ENCODE measurements at places on chromosomes 12 and 14. TPM values are rescaled to one million over a fixed set of nuclear protein-coding genes. Genes with fewer than 3 reads are reported as not detected.
A peak's percentile ranks its signal among the peaks of the same experiment; 100 is the strongest.

- H3K27me3 ChIP-seq: no peaks in the 10 kb centered on the region
- DNase-seq: peak; percentile 83
- no peaks in the 10 kb centered on the region for H3K36me3 ChIP-seq
- H3K4me3 ChIP-seq: peak overlapping the region; percentile 3
- H3K4me1 ChIP-seq: peaks cover 44% of the 10 kb centered on the region
- peak overlapping the region; percentile 84 for H3K27ac ChIP-seq
Measured at GRCh38 chr12:13179211-13180074, 17.1 kb upstream of the EMP1 start.

DNA sequence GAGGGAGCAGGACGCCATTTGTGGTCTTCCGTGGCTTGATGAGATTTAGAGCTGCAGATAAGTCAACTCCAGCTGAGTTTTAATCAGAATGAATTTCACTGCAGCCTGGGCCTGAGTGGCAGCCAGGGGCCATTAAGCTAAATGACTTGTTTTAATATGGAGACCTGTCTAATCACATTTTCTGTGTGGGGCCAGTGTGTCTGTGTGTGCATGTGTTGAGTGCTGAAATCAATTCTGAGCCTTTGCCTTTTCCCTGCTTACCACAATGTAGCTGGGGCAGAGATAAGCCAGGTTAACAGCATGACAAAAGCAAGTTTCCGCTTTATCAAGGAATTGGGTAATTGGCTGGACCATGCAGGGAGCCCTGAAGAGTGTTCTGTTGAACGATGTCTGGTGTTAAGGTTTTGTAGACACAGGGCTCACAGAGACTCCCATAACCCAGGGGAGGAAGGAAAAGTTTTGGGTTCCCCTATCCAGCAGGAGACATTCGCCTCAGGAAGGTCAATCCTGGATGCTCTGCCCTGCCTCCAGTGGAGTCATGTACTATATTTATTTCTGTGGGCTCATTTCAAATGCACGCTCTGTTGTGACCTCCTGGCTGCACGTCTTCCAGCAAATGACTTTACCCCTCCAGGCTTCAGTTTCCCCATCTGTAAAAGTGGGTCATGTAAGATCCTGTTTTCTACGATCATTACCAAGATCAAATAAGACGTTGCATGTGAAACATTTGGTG, 24.2 kb downstream of the RPH3A start:
- H3K27ac ChIP-seq: no peak overlapping the region
- DNase-seq: no peak
- no peaks in the 10 kb centered on the region for H3K27me3 ChIP-seq
- no peaks in the 10 kb centered on the region for H3K4me1 ChIP-seq

Gene CLEC4D
- not detected for total RNA-seq

GRCh38 chr12:27653661-27654060, 42.6 kb upstream of the REP15 start:
- no peak for DNase-seq
- H3K27me3 ChIP-seq: no peaks in the 10 kb centered on the region
- H3K36me3 ChIP-seq: peaks cover 18% of the 10 kb centered on the region
- no peak overlapping the region for H3K4me3 ChIP-seq
- H3K4me1 ChIP-seq: peaks cover 6% of the 10 kb centered on the region

GRCh38 chr12:98351089-98351488, 164.3 kb upstream of the TMPO start:
- H3K27ac ChIP-seq: no peak overlapping the region
- no peaks in the 10 kb centered on the region for H3K36me3 ChIP-seq
- H3K4me1 ChIP-seq: peaks cover 14% of the 10 kb centered on the region
- no peak overlapping the region for H3K4me3 ChIP-seq
- H3K27me3 ChIP-seq: no peaks in the 10 kb centered on the region

DNA sequence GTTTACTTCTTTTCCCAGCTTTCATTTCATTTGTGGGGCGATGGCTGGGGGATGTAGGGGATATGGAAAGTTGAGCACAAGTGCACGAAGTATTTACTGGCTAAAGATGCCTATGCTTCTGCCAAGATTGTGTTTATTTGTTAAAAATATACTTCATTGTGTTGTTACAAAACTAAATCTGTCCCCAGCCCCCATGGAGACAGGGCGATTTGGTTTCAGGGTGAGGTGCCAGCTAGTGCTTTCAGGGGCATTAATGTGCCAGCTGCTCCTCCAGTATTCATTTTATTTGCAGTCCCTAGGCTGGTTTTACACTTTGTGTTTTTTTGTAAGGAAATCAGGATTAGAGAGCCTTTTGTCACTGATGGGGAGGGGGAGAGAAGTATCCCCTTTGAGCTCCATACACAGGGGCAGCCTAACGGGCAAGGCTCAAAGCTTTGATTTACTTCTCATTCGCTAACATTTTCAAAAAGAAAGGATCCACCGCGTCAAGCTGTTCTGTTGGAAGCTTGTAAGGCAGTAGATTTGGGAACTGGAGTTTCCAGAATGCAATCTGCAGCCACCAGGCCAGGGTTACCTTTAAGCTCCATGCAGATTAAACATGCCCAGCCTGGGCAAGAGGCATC, 198.7 kb upstream of the PLEKHG7 start:
- peaks cover 42% of the 10 kb centered on the region for H3K4me1 ChIP-seq
- no peaks in the 10 kb centered on the region for H3K27me3 ChIP-seq
- peak overlapping the region; percentile 67 for H3K27ac ChIP-seq
- DNase-seq: no peak
- no peaks in the 10 kb centered on the region for H3K36me3 ChIP-seq
- H3K4me3 ChIP-seq: no peak overlapping the region

Gene CYP46A1
- total RNA-seq: 1.3 TPM

DNA sequence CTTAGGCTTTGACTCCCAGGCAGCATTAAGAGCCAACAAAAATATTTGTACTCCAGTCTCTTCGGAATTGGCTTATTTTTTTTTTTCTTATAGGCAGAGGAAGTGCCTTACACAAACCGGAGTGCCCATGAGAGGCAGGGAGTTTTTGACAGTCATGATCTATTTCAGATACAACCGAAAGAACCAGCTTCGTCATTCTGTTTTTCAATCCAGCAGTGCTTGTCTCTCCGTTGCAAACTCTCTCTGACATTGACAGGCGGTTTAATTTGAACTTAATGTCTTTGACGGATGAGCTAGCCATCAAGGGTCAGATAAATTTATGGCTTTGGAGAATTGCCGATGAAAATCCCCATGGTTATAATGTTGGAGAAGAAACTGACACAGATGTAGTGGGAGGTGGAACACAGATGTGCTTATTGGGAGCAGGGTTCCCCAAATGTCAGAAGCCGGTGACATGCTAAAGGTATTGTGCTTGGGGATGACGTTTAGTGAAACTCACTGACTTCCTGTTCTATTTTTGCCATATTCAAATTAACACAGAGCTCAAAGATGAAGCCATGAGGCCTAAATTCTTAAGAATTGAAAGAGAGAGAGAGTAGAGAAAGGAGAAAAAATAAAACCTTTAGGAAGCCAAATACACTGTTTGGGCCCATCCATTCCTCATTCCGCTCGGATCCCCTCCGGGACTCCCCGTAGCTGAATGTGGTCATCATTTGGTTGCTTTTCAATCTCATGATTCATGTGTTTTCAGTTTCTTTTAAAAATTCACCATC, 59.7 kb downstream of the PLXNC1 start:
- H3K4me3 ChIP-seq: peak overlapping the region; percentile 48
- H3K27ac ChIP-seq: peak overlapping the region; percentile 59
- no peak for DNase-seq
- H3K4me1 ChIP-seq: peaks cover 39% of the 10 kb centered on the region

Data from osteocyte (in vitro differentiated cells).